HFFc6 (cell line): ENCODE measurements at places on chromosomes 16 and 17. TPM values are rescaled to one million over a fixed set of nuclear protein-coding genes. Genes with fewer than 3 reads are reported as not detected.

Gene UTS2R
- not detected in 3 replicates for total RNA-seq

GRCh38 chr17:17343160-17343735 lies 40.1 kb downstream of the NT5M start:
- H3K4me1 ChIP-seq: no peaks in the 10 kb centered on the region
- H3K36me3 ChIP-seq: no peaks in the 10 kb centered on the region
- H3K27ac ChIP-seq: no peak overlapping the region
- no peak overlapping the region for H3K4me3 ChIP-seq
- no peak for DNase-seq

Gene FBXO39
- not detected in 3 replicates for total RNA-seq

DNA sequence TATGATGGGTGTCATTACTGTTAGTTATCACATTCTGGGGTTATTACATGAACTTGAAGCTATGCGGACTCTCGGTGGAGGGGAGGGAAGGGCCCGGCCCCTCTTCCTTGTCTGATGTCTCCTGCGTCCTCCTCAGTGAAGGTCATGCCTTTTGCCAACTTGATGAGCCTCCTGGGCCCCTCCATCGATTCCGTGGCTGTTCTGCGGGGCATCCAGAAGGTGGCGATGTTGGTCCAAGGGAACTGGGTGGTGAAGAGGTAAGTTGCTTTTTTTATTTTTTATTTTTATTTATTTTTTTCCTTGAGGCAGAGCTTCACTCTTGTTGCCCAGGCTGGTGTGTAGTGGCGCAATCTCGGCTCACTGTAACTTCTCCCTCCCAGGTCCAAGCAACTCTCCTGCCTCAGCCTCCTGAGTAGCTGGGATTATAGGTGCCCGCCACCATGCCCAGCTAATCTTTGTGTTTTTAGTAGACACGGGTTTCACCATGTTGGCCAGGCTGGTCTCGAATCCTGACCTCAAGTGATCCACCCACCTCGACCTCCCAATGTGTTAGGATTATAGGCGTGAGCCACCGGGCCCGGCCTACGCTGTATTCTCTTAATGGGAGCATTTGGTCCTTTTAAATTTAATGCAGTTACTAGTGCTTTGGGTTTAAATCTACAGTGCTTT lies 21.6 kb downstream of the POLR3E start:
- peaks cover under 1% of the 10 kb centered on the region for H3K27me3 ChIP-seq
- no peak overlapping the region for H3K27ac ChIP-seq
- H3K36me3 ChIP-seq: peaks cover 9% of the 10 kb centered on the region; the same call in 1 of the 2 replicates
- no peak overlapping the region for H3K4me3 ChIP-seq
- H3K4me1 ChIP-seq: no peaks in the 10 kb centered on the region

Gene SYCE1L
- not detected in 3 replicates for total RNA-seq

GRCh38 chr16:68490829-68491575 lies 42.7 kb upstream of the SMPD3 start:
- H3K4me1 ChIP-seq: peaks cover 30% of the 10 kb centered on the region
- no peak overlapping the region for H3K4me3 ChIP-seq
- H3K27me3 ChIP-seq: peaks cover 19% of the 10 kb centered on the region

DNA sequence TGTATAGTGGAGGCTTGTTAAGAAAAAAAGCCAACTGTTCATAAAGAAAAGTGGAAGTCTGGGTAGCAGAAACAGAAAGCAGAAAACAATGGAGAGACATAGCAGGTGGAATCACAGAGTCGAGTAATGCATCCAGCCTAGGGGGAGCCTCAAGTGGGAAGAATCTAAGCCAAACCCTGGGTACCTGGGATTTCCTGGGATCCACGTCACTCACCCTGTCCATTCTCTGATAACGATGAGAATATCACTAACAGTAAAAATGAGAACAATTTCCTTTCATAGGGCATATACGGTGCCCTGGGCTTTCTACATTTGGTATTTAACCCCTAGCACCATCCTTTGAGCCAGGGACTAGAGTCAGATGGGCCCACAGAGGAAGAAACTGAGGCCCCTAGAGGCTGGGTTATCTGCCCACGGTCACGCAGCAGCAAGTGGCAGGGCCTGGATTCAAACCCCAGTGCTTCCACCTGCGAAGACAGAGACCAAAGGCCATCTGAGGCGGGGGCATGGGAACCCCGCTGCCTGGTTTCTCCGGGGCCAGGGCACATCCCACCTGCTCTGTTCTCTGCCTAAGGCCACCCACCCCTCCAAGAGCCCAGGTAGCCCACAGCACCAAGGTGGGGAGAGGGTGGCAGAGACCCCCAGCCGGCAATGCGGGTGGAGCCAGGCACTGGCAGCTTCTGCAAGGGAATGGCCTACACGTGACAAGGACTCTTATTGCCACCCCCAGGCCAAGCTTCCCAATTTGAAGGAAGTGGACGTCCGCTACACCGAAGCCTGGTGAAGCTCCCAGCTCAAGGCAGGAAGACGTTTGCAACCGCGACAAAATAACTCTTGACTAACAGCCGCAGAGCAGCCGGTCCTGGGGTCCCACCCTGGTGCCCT lies 69.8 kb upstream of the PLCG2 start:
- H3K27me3 ChIP-seq: peaks cover 7% of the 10 kb centered on the region
- DNase-seq: no peak
- peaks cover 20% of the 10 kb centered on the region for H3K36me3 ChIP-seq
- H3K27ac ChIP-seq: no peak overlapping the region

Gene PRSS27
- 0.17 to 0.63 TPM (median 0.32 TPM) in 3 replicates for total RNA-seq

- H3K36me3 ChIP-seq: peaks cover 22% of the 10 kb centered on the region
- H3K4me1 ChIP-seq: no peaks in the 10 kb centered on the region
- no peak for DNase-seq
- H3K4me3 ChIP-seq: no peak overlapping the region
Observed at GRCh38 chr16:53309457-53309856, 124.8 kb upstream of the RBL2 start.

DNA sequence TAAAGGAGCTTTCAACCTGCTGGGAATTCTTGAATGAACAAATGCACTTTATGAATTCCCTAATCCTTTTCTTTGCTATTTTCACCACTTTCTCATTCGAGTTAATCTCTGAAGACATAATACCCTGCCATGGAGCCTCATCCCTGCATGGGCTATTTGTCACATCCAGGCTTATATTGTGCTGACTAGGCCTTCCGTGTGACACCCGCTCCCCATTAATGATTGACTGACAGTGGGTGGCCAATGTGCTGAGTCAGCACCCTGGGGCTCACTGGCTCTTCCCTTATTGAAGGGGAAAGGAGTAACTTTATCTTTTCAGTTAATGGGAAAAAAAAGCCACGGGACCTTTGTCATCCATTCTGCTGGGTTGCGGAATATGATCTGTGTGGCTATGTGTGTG lies 1024.8 kb upstream of the EEF2KMT start:
- H3K27me3 ChIP-seq: peaks cover 2% of the 10 kb centered on the region; the same call in 1 of the 2 replicates
- no peaks in the 10 kb centered on the region for H3K36me3 ChIP-seq

GRCh38 chr17:12282056-12282455 lies 261.4 kb downstream of the MAP2K4 start:
- peak overlapping the region; percentile 55; the same call in 1 of the 2 replicates for H3K27ac ChIP-seq
- peaks cover 43% of the 10 kb centered on the region for H3K4me1 ChIP-seq
- H3K27me3 ChIP-seq: no peaks in the 10 kb centered on the region; the same call in 1 of the 2 replicates

Gene KRTAP9-4
- not detected in 3 replicates for total RNA-seq

DNA sequence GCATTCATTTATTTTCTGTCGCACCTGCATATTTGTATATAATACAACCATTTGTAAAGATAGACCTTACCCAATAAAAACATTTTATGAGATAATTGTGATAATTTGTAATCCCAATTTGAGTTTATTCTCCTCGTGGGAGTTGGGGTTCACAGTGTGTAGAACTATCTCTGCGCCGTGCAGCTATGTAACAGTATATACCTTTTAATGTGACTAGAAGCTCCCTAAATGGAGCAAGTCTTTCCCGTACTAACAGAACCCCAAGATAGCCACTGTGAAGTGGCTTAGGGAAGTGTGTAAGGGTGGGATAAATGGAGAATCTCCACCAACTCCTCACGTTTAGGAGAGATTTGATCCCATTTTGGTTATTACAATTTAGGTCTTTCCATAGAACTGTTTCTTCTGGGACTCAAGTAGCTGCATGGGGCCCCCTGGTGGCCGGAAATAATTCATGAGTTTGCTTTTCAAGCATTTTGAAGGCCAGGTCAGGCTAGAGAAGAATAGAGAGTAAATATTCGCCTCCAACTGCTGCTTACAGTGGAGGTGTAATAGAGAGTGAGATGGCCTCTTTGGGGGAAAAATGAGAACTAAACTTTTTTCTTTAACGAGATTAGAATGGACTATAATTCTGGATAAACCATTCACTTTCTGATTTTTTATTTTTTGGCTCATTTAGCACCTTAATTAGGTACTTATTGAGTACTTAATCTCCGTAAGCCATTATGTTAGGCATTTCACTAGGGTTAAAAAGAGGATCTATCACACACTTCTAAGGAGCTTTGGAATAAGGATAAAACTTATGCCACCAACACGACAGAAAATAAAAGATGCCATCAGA lies 4.5 kb downstream of the TMEM100 start:
- H3K27me3 ChIP-seq: peaks cover 17% of the 10 kb centered on the region
- H3K4me1 ChIP-seq: peaks cover 14% of the 10 kb centered on the region
- peak; percentile 52 for DNase-seq
- no peaks in the 10 kb centered on the region for H3K36me3 ChIP-seq
- H3K27ac ChIP-seq: no peak overlapping the region
- no peak overlapping the region for H3K4me3 ChIP-seq

DNA sequence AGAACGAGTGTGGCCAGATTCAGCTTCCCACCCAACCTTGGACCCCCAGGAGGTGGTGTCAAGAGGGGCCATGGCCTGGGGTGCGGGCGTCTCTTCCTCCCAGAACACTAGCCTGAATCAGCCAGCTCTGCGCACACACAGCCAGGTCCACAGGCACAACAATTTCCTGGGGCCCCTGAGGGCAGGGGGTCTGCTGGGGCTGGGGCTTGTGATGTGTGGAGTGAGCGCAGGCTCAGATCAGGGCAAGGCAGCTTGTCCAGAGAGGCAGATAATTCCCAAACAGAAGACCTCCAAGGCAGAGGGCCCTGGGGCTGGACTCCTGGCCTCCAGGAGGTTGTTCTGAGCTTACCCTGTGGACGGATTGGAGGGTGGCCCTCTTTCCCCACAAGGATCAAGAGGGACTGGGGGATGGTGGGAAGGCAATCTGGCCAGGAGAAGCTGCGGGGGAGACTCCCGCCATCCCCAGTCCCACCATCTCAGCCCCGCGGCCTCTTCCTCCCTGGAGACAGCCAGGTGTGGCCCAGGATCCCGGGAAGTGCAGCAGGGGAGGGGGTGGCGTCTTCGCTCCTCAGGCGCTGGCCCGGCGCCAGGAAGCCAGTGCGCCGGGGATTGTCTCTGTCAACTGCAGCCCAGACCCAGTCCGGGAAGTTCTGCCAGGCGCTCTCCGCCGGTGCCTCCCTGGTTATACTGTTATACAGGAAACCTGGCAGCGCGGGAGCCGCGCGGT lies 52.0 kb upstream of the AMZ2 start:
- H3K36me3 ChIP-seq: no peaks in the 10 kb centered on the region
- no peak overlapping the region for H3K4me3 ChIP-seq
- peaks cover 10% of the 10 kb centered on the region for H3K4me1 ChIP-seq
- peaks cover 40% of the 10 kb centered on the region for H3K27me3 ChIP-seq

- peak; percentile 40 for DNase-seq
- no peak overlapping the region for H3K27ac ChIP-seq
- no peaks in the 10 kb centered on the region for H3K36me3 ChIP-seq
- peaks cover 7% of the 10 kb centered on the region for H3K4me1 ChIP-seq
- peaks cover 56% of the 10 kb centered on the region for H3K27me3 ChIP-seq
Observed at GRCh38 chr17:79810130-79811010, 13.5 kb upstream of the CBX8 start.

Gene NKD1
- not detected in 3 replicates for total RNA-seq

DNA sequence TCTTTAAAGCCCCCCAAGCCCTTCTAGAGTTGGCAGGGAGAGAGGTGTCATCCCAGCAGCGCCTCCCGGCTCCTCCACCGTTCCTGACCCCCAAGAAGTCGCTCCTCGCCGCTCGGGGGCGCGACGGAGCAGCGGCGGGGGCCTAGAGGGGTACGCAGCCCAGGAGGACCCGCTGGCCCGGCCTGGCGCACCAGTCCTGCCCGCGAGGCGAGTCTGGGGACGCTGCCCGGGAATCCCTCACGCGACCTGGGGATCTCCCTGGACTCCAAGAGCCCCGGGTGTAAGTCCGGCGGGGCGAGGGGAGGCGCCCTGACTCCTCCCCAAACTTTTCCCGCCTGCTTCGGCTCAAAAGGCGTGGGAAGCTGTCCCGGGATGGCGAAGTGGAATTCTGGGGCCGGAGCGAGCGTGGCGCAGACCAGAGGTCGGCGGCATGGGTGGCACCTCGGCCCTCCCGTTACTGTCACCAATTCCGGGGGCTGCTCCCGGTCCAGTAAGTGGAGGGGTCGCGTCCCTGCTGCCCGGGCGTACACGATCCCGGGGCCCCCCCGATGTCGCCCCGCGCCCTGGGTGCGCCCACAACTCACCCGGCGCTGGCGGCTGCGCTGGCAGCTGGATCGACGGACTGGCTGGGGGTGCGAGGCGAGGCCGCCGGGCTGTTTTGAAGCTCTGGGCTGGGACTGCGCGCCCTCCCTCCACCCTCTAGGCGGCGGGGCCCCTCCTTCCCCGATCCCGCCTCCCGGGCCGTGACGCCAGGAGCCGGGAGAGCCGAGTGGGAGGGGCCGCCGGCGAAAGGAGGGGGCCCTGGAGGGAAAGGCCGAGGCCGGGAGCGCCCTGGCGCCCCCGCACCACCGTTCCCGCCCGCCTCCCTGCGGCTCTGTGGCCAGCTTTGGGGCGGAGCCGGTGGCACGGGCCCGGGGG lies at the start of gene EMP2:
Gene EMP2, minus strand, starts transcription at position 634 of the 918 bp plus-strand sequence. CDS start 32,981 bp downstream, outside the sequence.
- no peaks in the 10 kb centered on the region for H3K36me3 ChIP-seq
- peaks cover 8% of the 10 kb centered on the region for H3K27me3 ChIP-seq
- DNase-seq: peak; percentile 50
- H3K4me1 ChIP-seq: peaks cover 74% of the 10 kb centered on the region
- H3K4me3 ChIP-seq: peak within 1 kb of the TSS; percentile 88
- H3K27ac ChIP-seq: peak within 1 kb of the TSS; percentile 65

GRCh38 chr17:39794249-39794970 lies 56.7 kb downstream of the GRB7 start:
- H3K36me3 ChIP-seq: no peaks in the 10 kb centered on the region
- H3K27ac ChIP-seq: no peak overlapping the region
- H3K4me3 ChIP-seq: no peak overlapping the region
- H3K27me3 ChIP-seq: peaks cover 23% of the 10 kb centered on the region
- no peaks in the 10 kb centered on the region for H3K4me1 ChIP-seq
- DNase-seq: no peak
